Dorsolateral prefrontal cortex (tissue), 122 donors: ENCODE measurements at places on chromosomes 2 and 18. TPM values are rescaled to one million over a fixed set of nuclear protein-coding genes. Genes with fewer than 3 reads are reported as not detected.

GRCh38 chr18:3179430-3180089 is 40.2 kb downstream of the MYOM1 start:
- DNase-seq = no peak

DNA sequence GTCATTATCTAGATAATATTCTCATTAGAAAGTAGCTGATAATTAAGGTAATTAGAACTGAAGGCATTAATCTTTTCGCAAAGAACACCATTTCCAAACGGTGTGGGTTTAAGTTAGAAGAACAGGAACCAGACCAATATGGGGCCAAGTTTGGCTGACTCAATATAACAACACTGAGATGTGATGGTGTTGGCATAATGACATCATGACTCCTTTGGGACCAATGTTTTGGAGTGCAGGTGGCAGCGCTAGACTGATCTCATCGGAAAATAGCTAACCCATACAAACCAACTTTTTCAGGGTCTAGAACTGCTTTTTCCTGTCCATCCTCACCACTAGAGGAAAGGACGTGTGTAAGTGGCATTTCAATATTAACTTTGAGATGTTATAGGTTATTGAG is 1171.7 kb upstream of the ZEB2 start:
- no peak for DNase-seq

DNA sequence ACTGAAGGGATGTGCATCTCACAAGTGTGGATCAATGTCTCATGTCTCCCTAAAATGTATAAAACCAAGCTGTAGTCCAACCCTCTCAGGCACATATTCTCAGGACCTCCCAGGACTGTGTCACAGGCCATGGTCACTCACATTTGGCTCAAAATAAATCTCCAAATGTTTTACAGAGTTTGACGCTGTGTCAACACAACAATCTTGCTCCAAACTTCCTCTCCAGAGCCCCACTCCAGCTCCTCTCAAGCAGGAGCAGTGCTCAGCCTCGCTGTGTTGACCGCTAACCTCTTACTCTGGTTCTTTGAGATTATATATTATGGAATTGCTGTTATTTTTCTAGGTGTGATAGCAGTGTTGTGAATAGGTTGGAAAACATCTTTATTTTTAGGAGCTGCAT is 56.2 kb downstream of the CYP27C1 start:
- no peak for DNase-seq

DNA sequence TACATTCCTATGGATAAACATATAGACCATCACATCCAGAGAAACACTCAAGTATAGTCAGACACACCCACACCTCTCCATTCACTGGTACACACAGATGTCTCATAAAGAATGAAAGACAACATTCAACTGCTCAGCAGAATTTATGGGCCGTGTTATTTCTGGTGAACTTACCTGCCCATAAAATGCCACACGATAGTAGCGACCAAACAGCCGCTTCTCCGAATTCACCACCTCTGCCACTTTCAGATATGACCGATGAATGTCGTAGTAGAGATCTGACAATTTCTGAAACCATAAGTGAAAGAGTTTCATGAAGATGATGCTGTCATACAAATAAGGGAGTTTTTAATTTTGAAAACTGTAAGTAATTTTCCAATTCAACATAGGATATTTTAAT is 70.7 kb upstream of the CCDC195 start:
- DNase-seq = no peak

DNA sequence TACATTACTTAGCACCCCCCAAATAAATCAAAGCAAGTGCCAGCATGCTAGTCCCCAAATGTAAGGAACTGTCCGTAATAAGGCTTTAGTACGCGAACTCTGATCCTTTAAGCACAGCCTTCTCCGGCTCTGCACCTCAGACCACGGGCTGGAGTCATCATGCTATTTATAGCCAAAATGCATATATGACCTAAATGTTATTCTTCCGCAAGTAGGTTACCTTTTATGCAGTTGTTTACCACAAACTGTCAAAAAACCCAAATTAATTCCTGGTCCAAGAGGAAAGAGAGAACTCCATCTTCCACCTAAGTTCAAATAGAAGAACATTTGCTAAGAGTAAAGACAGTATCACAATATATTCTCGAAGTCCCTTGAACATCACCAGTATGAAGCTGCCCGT is 42.7 kb downstream of the ZNF516 start:
- DNase-seq = no peak

- DNase-seq = no peak
Observed at GRCh38 chr2:127231130-127231865, 11.2 kb upstream of the CYP27C1 start.

DNA sequence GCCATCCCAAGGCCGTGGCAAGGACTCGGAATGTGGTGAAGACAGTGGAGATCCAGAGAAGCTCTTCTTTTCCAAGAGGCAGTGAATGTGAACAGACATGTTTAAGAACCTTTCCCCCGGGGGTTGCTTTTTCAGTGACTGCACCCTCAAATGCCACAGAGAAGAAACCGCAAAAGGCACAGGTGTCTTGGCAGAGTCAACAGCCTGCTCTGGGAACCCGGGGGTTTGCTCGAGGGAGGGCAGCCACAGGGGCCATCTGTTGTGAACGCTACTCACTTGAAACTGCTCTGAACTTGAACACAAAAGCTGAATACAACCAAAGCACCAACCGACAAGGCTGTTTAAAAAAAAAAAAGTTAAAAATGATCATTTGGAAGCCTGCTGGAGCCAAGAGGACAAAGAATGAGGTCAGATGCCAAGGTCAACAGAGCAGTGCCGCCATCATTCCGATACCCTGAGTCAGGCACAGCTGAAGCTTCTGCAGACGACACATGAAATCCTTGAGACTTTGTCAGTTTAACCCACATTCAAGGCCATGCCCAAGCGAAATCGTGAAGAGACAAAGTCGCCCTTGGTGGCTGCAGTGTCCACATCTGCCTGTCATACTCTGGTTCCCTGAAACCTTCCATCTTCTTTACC is 47.4 kb downstream of the PSMG2 start:
- DNase-seq = no peak

- no peak for DNase-seq
Observed at GRCh38 chr2:102042196-102043081, 50.7 kb downstream of the IL1R2 start.

DNA sequence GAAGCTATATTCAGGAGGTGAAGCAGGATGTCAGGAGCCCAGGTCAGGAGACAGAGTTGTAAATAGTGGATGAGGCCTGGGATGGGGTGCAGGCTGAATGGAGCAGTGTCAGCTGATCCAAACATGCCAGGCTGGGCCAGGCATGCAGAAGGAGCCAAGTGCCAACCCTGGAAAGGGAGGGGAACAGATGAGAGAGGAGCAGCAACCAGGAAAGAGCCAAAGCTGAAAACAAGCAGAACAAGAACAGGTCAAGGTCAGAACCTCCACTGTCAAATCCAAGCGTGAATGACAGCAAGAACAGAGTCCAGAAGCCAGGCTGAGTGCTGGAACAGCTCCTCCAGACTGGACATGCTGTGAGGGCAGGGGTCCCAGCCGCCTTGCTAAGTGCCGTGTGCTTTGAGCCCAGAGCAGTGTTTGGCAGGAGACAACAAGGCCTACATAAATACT is 49.2 kb upstream of the PPP1CB start:
- DNase-seq = no peak

GRCh38 chr2:41784496-41784895 is 263.3 kb upstream of the PKDCC start:
- no peak for DNase-seq

DNA sequence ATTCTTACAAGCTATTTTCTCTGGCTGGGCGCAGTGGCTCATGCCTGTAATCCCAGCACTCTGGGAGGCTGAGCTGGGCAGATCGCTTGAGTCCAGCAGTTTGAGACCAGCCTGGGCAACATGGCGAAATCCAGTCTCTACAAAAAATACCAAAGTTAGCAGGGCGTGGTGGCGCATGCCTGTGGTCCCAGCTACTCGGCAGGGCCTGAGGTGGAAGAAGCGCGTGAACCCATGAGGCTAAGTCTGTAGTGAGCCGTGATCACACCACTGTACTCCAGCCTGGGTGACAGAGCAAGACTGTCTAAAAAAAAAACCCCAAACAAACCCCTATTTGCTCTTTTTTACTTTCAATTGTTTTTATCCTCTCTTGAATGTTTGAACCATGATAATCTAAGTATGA is 37.0 kb downstream of the PPP4R1 start:
- DNase-seq = no peak

DNA sequence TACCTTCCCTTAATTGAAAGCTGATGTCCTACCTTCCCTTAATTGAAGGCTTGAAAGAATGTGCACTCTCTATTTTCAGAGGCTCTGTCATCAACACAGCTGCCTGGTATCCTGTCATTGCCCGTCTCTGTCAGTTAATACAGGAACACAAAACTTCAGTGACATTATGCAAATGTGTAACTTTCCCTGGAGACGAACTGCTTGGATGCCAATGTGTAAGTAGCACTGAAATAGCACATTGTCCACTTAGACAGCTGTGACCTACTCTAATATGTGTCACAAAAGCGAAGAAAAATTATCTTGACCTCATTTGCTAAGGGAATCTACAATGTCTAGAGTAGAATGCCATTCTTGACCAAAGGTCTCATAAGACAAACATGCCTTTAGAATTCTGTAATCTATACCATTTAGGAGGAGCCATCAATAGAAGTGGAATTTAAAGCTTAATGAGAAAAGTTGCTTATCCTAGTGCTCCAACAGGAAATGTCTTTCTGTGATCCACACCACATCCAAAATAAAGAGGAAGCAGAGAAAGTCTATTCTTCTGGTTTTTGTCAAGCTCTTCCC is 138.1 kb downstream of the BARD1 start:
- no peak for DNase-seq

DNA sequence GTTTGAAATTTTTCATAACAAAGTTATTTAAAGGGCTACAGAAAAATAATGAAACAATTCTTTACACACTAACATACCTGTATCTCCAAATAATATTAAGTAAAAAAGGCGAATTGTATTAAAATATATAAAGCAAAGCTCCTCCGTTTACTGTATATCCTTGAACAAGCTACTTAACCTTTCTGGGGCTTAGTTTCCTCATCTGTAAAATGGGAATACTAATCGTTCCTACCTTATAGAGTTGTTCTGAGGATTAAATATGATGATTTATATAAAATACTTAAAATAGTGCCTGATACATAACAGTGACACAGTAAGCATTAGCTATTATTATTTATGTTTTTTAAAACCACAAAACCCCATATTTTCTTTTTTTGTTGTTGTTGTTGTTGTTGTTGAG is 13.3 kb downstream of the SLC25A12 start:
- no peak for DNase-seq

- DNase-seq = no peak
Observed at GRCh38 chr2:31694444-31694843, 113.7 kb upstream of the SRD5A2 start.

DNA sequence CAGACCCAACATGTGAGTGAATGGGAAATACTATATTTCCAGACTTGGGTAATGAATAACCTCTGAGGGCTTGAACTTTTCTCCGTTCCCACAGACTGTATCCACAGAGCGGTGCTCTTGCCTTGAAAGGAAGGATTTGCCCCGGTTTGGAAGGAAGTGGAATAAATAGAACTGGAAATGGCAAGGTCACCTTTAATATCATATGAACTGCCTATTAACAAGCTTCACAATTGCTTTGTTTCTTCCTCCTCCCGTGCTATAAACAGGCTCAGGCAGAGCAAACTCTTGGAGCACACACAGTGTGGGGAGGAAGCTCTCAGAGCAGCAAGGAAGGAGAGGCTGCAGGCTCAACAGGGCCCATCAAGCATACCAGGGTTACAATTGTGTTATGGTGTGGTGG is 28.5 kb upstream of the DARS1 start:
- DNase-seq = no peak

DNA sequence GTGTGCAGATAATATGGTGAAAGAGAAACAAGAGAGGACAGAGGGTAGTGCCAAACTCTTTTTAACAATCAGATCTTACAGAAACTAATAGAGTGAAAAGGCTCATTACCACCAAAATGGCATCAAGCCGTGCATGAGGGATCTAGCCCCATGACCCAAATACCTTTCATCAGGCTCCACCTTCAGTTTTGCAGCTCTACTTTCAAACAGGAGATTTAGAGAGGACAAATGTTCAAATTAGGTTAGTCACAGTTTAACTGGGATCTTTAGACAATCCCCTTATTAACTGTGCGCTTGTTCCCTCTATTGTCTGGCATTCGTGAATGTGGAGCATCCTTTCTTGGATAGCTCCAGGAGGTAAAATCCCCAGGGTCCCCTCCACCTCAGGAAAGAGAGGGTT is 1209.3 kb upstream of the CHAC2 start:
- no peak for DNase-seq

DNA sequence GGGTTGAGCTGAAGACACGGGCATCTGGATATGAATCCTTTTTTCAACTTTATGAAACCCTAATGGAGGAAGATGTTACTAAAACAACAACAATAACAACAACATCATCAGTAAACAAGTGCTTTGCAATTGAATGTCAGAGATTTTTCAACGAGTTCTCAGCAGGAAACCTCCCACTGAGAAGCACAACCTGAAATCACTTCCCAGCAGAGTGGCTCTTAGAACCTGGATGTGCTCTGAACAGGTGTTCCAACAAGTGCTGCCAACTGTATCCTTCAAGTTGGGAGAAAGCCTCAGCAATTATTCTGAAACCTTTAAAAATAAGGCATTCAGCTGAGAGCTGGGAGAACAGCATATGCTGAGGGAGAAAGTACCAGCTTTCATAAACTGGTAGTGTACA is 1622.7 kb upstream of the CELF4 start:
- no peak for DNase-seq

GRCh38 chr2:33709951-33710350 is 110.9 kb upstream of the FAM98A start:
- no peak for DNase-seq

DNA sequence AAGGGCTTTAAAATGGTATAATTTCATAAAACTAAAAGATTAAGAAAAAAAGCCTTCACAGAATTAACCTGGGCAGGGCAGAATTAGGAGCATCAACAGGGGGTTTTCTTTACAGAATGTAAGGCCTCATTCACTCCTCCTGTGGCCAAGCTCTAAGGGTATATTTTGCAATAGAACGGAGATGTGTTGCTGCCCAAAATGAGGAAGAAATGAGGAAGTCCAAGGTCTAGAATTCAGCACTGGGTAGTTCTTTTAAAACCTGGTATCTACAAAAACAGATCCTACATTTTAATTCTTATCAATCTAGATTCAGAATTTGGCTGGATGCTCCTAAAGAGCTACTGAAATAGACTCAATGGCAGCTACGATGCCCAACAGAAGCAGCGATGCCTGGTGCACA is 101.8 kb downstream of the AKAIN1 start:
- DNase-seq = no peak

- no peak for DNase-seq
Observed at GRCh38 chr18:55220523-55220922, 261.3 kb upstream of the CCDC68 start.

Gene CHRNG
- not detected for total RNA-seq

Gene VWC2L
- 8.7 TPM for total RNA-seq

Gene TMEM169
- total RNA-seq = 4.9 TPM

Gene HIBCH
- total RNA-seq = 46.5 TPM

Gene SNORC
- 40.8 TPM for total RNA-seq

Gene COBLL1
- total RNA-seq = 16.4 TPM

Gene TGFBRAP1
- 28.2 TPM for total RNA-seq

Gene PLEKHH2
- total RNA-seq = 12.0 TPM

Gene SPAST
- 39.8 TPM for total RNA-seq

Gene PLEKHM3
- 62.5 TPM for total RNA-seq
